ENCODE measurements at places on chromosomes 12 and 14.

DNA sequence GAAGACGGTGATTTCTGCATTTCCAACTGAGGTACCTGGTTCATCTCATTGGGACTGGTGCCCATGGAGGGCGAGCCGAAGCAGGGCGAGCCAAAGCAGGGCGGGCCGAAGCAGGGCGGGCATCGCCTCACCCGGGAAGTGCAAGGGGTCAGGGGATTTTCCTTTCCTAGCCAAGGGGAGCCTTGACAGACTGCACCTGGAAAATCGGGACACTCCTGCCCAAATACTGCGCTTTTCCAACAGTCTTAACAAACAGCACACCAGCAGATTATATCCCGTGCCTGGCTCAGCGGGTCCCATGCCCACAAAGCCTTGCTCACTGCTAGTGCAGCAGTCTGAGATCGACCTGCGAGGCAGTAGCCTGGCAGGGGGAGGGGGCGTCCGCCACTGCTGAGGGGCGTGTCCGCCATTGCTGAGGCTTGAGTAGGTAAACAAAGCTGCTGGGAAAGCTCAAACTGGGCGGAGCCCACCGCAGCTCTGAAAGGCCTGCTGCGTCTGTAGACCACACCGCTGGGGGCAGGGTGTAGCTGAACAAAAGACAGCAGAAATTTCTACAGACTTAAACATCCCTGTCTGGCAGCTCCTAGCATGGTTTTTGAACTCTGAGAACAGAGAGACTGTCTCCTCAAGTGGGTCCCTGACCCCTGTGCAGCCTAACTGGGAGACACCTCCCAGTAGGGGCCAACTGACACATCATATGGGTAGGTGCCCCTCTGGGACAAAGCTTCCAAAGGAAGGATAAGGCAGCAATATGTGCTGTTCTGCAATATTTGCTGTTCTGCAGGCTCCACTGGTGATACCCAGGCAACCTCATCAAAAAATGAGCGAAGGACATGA lies 77.2 kb downstream of the BAZ1A start:
- DNase-seq = no peak

GRCh38 chr14:98077176-98077575 lies 1194.8 kb downstream of the BCL11B start:
- DNase-seq = peak; percentile 56

GRCh38 chr12:87317302-87317701 lies 711.9 kb downstream of the C12orf50 start:
- peak; percentile 4 for DNase-seq

GRCh38 chr14:52694761-52695480 lies 437 bp downstream of the ERO1A start:
- DNase-seq = peak; percentile 22

- DNase-seq = no peak
These were observed 15.6 kb downstream of the TSPAN9 start for GRCh38 chr12:3092764-3093163.
